Glomerular endothelial cell (primary cell): ENCODE measurements at places on chromosomes 1 and 21.

DNA sequence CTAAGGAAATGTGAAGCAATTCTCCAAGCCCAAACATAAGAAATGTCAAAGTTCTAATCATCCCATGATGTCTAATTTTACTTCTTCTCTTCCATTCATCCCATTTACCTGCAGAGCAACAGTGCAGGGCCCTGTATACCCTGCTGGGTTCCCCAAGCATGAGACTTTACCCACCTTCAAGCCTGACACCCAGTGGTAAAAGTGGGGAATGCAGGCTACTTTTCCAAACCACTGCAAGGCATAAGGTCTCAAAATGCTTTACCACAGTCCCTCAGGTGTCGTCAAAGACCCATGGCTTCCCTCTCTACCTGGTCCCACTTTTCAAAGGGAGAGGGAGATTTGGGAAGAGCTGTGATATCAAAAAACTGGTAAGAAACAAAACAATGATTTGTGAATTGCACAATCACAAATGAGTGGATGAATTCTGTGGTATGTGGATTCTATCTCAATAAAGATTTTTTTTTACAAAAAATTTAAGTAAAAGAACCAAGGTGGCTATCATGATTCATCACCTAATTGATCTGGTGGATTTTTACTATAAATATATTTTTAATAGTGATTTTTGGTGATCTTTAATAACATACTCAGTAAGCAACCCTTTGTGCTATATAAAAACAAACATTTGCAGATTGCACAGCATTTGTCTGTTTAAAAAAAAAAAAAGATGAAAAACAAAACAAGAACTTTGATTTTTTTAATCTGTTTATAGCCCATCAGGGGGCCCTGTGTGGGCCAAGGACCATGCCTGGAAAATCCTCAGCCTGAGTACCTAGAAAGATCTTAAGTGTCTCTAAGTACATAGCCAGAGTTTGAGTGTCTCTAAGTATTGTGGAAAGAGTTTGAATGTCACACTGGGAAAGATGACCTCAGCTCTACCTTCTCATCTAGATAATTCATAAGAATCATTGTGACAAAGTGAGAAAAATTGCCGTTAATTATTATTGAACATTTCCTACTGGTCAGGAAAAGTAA is 73.1 kb upstream of the GJB5 start:
- DNase-seq = no peak

GRCh38 chr1:195105281-195105680 is 1503.0 kb downstream of the KCNT2 start:
- no peak for DNase-seq

GRCh38 chr1:177561436-177561835 is 390.7 kb downstream of the BRINP2 start:
- no peak for DNase-seq

DNA sequence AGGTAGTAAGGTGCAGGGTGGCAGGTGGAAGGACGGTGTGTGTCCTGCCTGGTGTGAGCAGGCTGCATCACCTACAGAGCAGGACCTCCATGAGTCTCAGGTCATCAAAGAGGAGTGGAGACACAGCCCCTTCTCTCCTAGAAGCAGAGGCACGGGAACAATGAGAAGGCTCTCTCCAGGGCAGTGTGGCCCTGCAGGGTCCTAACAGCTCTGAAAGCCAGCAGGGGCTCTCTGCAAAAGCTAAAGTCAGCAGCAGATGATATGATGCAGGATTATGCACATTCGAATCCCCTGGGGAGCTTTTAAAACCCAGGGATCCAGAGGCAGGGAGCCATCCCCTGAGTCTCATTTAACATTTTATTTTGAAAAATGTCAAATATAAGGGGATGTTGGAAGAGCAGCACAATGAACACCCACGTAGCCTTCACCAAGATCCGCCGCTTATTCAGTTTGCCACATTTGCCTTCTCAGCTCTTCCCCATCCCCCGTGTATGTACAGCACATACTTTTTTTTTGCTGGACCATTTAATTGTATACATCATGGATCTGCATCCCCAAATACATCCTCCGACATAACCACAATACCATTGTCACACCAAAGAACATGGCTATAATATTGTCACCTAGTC is 88.1 kb downstream of the CNIH3 start:
- no peak for DNase-seq

DNA sequence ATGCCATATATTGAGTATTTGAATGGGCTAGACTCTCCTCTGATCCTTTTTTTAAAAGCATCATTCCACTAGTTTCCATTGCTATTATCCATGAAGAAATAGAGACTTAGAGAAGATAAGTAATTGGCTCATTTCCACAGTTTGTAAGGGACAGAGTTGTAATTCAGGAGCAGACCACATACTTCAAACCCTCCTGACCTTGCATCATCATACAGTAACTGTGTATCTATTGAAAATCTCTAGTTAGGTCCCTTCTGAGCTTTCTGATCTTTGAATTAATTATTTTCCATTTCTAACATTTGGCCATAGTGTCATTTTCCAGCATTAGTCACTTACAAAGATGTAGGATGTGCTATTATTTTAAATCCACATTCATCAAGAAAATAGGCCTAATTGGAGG is 386.5 kb upstream of the ST6GALNAC5 start:
- DNase-seq = no peak

GRCh38 chr1:155873860-155874259 is 14.5 kb downstream of the SYT11 start:
- DNase-seq = no peak

- DNase-seq = no peak
Observed at GRCh38 chr1:72394457-72394856, 112.1 kb upstream of the NEGR1 start.

DNA sequence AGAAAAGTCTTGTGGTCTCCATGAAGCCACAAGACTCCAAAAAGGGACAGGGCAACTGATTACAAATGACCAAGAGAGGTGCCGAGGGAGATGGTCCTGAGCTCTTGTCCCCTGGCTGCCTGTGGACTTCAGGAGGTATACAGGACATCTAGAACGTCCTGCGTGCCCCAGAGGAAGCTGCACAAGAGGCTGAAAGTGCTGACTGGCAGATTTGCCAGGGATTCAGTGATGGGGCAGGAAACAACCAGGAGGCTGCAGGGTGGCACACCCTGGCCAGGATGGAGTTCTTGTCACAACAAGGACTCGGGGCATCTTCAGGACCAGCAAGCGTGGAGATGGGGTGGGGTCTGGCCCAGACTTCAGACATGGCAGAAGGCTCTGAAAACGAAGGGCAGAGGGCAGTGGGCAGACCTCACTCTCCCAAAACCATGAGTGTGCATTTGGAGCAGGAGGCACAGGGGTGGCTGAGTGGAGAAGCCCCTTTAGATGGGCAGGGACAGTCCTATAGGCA is 13.4 kb upstream of the PKP1 start:
- no peak for DNase-seq

DNA sequence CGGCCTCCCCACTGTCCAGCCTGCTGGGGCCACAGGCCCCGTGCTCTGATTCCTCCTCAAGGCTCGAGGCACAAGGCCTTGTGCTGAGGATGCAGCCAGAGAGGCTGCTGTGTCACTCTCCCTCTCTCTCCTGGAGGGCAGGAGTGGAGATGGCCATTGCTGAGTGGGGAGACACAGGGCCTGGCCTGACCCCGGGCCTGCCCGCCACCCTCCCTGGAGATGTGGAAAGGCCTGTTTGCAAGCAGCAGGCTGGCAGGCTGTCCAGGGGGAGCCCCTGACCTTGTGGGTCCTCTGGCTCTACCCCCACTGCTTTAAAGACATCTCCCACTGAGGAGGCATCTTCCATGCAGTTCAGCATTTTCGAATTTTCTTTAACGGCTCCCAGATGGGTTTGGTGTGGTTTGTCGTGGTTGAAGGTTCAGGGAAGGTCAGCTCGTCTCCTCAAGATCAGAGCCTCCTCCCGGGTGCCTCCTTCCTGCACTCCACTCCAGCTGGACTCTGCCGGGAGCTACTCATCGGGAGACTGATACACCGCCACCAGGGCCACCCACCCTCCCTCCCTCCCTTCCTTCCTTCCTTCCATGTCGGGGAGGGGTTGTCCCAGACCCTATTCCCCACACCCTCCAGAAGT is 69.1 kb downstream of the SPSB1 start:
- DNase-seq = no peak

GRCh38 chr1:59139396-59139795 is 157.5 kb upstream of the FGGY start:
- no peak for DNase-seq
